Skin of body (tissue), 3 donors: ENCODE measurements at places on chromosomes 7 and 10. TPM values are rescaled to one million over a fixed set of nuclear protein-coding genes. Genes with fewer than 3 reads are reported as not detected.

GRCh38 chr10:81073155-81073554, 535.5 kb downstream of the SH2D4B start:
- DNase-seq = no peak

GRCh38 chr7:86963599-86964230, 95.7 kb downstream of the ELAPOR2 start:
- no peak for DNase-seq

DNA sequence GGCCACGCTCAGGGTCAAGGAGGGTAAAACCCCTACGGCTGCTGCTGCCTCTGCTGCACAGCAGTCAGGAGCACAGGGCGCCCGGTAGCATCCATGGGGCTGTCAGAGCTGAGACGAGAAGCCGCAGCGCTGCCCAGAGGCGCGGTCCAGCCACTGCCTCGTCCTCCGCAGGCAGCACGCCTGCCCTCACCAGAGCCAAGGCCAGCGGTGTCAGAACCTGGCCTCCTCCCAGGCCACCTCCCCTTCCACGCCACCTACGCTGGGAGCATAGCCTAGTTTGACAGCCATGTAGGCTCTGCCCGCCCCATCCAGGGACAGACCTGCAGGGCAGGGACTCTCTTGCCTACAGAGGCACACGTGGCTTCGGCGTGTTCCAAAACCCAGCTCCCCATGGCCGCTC, 16.2 kb downstream of the INTS1 start:
- no peak for DNase-seq

GRCh38 chr10:120977897-120978296, 126.7 kb downstream of the WDR11 start:
- DNase-seq = no peak

GRCh38 chr7:49333180-49333881, 409.0 kb downstream of the CDC14C start:
- DNase-seq = no peak

DNA sequence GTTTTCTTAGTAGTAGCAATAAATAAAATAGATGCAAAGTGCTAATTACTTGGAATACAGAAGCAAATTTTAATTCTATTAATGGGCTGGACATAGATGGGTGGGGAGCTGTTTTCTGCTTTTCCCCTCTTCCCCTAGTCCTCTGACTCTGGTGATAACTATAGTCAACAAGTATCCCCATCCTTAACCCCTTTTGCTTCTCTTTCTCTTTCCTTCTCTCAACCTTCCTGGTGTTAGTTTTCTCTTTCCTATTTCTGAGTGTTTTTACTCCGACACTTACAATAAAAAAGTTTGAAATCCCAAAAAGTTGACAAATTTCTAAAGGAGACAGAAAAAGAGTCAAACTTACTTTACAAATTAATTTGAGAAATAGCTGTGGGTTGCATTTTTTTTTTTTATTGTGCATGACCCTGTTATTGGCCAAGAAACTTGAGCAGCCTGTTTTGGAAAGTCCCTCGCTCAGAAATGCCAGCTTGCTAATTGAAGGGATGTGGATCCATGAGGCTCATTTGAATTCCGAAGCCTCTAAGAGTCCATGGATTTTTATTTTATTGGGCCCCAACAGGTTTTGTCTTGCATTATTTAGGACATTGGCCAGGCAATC, 2.4 kb downstream of the FAS start:
- DNase-seq = no peak

GRCh38 chr7:34048445-34048844, 143.1 kb downstream of the BMPER start:
- DNase-seq = no peak

GRCh38 chr10:14433147-14433546, 102.4 kb upstream of the FRMD4A start:
- no peak for DNase-seq

DNA sequence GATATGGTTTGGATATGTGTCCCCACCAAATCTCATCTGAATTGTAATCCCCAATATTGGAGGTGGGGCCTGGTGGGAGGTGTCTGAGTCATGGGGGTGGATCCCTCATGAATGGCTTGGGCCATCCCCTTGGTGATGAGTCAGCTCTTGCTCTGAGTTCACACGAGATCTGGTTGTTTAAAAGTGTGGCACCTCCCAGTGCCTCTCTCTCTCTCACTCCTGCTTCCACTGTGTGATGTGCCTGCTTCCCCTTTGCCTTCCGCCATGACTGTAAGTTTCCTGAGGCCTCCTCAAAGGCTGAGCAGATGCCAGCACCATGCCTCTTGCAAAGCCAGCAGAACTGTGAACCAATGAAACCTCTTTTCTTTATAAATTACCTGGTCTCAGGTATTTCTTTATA, 4.8 kb upstream of the GCK start:
- no peak for DNase-seq

DNA sequence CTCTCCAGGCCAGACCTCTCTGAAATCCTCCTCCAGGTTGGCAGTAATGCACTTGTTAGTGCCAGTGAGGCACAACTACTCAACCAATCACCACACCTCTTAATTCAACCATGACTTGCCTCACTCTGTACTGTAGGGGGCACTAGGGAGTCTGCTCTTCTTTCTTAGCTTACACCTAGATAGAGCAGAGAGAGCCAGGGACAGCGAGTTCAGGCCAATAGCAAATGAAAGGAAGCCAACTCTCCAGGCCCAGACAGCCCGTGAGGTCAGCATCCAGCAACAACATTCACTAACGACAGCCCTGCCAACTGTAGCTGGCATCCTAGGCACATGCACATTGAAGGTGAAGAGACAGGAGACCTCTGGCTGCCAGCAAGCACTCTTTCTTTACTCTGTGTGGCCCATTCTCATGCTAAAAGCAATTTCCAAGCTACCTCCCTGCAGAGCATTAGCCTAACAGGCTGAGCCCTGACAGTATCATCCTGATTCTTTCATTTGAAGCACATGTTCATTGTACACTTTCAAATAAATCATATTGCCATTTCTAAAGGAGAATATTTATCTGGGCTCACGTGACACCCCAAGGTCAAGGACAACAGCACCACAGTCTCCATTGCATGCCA, 136.3 kb downstream of the DPY19L1 start:
- DNase-seq = no peak

DNA sequence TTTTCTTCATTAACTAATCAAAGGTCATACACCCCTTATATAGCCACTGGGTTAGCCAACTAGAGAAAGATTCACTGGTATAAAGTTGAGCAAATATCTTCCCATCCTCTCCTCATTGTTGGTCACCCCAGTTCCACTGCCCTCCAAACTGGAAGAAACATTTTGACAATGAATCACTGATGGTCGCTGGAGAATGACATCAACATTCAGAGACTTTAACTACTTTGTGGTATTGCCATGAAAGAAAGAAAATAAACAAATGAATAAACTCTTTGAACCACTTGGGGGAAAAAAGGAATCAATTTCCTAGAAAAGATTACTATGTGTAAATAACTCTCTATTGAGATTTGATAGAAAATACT, 23.4 kb downstream of the HYCC1 start:
- DNase-seq = no peak

DNA sequence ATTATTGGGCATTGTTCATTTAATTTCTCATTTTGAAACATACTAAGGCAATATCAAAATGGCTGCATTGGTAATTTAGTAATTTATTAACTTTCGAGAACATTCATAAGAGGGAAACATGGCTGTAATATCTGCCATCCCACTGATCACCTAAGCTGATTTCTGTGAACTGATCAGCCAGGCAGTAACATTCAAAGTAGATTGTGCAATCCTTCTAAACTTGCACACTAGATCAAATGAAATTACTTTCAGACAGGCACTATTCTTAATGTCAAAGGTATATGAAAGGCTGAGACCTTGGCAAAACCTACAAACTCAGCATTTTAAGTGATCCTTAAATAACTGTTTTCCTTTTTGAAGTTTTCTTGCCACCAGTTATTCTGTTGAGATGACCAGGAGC, 290.7 kb downstream of the CACNA2D1 start:
- no peak for DNase-seq

GRCh38 chr7:28088901-28089714, 91.5 kb downstream of the JAZF1 start:
- DNase-seq = no peak

GRCh38 chr7:12211711-12212485, 804 bp downstream of the TMEM106B start:
- DNase-seq = no peak

DNA sequence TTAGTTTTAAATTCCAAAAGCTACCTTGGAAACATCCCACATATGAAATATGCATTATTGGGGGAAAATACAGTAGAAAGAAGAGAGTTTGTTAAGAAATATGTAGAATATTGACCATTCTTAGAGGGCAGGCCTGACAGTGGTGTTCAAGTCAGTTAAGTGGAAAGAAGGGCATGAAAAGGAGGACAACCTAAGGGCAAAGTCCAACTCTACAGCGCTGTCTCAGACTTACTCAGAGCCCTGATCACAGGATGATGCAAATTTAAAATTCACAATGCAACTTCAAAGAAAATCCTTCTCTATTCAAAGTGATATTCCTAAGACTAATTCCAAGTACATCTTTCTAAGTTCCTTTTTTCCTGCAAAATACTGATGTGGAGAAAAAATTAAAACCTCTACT, 139.1 kb upstream of the LRRTM3 start:
- DNase-seq = no peak

GRCh38 chr7:115056019-115056418, 134.1 kb downstream of the MDFIC start:
- no peak for DNase-seq

DNA sequence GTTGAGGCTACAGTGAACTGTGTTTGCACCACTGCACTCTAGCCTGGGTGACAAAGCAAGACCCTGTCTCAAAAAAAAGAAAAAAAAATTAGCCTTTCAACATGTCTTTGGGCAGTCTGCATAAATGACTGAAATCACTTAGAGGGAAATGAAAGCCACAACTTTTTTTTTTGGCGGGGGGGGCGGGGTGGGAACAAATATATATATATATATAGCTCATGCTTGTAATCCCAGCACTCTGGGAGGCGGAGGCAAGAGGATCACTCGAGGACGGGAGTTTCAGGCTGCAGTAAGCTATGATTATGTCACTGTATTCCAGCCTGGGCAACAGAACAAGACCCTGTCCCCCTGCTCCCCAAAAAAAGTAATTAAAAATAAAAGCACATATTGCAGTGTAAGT, 23.4 kb upstream of the MICU1 start:
- no peak for DNase-seq

GRCh38 chr10:88858491-88858890, 6.8 kb upstream of the ANKRD22 start:
- DNase-seq = no peak

- no peak for DNase-seq
These were observed 303.5 kb downstream of the OTUD1 start for GRCh38 chr10:23742368-23742767.

GRCh38 chr7:147071536-147071935, 954.9 kb downstream of the CNTNAP2 start:
- DNase-seq = no peak

- DNase-seq = no peak
These were observed 182.8 kb upstream of the CDC14C start for GRCh38 chr7:48741545-48741944.

DNA sequence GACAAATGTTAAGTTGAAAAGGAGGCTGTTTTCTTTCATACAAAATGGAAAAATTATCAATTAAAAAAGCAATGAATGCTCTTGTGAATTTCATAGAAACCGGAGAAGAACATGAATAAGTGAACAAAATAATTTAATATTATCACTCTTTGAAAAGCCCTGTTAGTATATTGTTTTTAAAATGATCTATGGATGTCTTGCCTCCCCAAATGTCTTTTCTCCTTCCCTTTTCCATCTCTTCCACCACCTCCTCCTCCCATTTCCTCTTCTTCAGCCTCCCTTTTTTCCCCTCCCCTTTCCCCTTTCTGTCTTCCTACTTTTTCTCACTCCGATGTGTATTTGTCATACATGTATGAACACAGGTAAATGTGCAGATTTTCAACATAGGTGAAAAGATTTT, 234.7 kb downstream of the MALRD1 start:
- no peak for DNase-seq

Gene ZNF22
- 31.3 TPM for total RNA-seq

Gene SEC31B
- 5.8 TPM for total RNA-seq

Gene TMEM196
- under 0.01 TPM for total RNA-seq

Gene BICC1
- total RNA-seq = 30.3 TPM

Gene OR13A1
- total RNA-seq = 0.10 TPM

Gene SPDYE8
- 0.10 TPM for total RNA-seq

Gene KCNIP2
- 5.7 TPM for total RNA-seq

Gene ABCB1
- 1.1 TPM for total RNA-seq

Gene PNLIPRP3
- total RNA-seq = 5.8 TPM
